ENCODE measurements at places on chromosomes 7 and 10.

GRCh38 chr10:78972947-78973900 is 95.5 kb upstream of the ZMIZ1 start:
- peak; percentile 87 for DNase-seq

GRCh38 chr7:152615031-152615741 is 60.8 kb downstream of the XRCC2 start:
- DNase-seq, result no peak

GRCh38 chr7:50155755-50156154 is 62.7 kb upstream of the ZPBP start:
- DNase-seq, result peak; percentile 74

DNA sequence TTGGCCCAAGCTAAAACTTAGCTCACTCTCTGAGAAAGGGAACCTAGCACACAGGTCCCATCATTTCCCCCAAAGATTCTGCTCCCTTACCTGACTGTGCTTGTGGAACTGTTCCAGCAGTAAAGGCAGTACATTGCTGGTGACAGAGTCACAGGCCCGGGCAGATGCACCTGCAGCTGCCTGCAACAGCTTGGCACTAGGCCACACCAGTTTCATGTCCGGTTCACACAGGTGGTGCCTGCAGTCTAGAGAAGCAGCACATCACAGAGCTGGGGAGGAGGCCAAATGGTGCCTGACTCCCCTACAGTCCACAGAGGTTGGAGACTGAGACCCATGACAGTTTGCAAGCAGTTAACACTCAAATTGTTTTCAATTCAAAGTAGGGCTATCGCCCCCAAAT is 22.2 kb downstream of the ZDHHC16 start:
- no peak for DNase-seq

- DNase-seq, result no peak
Measured at GRCh38 chr7:19988860-19989259, 215.4 kb upstream of the TMEM196 start.

- DNase-seq, result no peak
Measured at GRCh38 chr10:110568055-110568735, 700 bp downstream of the SMC3 start.

DNA sequence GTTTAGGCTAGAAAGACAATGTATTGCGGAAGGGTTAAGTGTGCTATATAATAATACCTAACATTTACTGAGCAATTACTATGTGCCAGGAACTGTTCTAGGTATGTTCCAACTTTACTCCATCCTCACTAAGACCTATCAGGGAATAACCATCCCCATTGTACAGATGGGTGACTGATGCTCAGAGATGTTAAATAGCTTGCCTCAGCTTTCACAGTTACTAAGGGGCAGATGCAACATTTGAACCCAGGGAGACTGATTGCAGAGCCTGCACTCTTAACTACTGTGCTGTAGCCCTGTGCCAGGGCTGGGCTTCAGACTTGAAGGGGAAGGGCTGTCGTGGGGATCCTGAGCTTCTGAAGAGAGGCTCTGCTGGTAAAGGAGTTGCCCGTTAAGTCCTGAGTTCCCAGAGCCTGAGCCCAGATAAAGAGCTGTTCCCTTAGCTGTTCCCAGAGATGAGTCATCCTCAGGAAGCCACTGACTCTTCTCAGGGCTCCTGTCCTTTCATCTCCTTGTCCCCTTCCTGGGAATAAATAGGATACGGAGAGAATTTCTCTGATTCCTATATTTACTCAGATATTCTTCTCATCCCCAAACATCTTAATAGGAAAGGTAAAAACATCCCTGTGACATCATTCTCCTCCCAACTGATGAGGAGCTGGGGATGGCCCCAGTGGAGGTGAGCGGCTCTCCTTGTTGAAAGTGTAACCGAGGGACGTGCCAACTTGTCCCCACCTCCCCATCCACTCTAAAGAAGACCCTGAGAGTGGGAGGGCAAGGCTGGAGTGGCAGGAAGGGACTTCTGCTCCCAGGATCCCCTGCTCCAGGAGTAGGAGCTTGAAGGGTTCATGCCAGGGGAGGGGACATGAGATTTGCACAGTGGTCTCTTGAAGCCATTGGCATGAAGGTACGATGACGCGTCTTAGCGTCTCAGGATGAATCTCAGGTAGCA is 28.0 kb upstream of the HABP2 start:
- DNase-seq, result no peak

DNA sequence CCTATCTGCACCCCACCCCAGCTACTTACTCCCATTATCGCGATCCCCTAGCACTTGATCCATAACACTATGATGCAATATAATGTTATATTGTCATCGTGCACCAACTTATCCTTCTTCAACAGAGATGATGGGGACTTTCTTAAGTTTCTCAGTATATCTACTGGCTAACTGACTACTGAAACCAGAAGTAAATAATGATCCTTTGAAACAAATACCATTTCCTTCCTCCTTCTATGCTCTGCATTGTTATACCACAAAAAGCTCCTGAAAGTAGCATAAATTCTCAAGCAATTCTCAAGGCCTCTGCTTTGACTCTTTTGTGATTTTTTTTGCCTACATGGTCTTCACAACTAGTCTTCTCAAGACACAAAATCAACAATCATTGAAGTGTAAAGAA is 68.9 kb downstream of the HTR7 start:
- DNase-seq, result no peak

GRCh38 chr7:84372155-84372621 is 177.6 kb upstream of the SEMA3A start:
- DNase-seq, result no peak

- no peak for DNase-seq
Measured at GRCh38 chr10:100223879-100224278, 5.5 kb downstream of the CHUK start.

DNA sequence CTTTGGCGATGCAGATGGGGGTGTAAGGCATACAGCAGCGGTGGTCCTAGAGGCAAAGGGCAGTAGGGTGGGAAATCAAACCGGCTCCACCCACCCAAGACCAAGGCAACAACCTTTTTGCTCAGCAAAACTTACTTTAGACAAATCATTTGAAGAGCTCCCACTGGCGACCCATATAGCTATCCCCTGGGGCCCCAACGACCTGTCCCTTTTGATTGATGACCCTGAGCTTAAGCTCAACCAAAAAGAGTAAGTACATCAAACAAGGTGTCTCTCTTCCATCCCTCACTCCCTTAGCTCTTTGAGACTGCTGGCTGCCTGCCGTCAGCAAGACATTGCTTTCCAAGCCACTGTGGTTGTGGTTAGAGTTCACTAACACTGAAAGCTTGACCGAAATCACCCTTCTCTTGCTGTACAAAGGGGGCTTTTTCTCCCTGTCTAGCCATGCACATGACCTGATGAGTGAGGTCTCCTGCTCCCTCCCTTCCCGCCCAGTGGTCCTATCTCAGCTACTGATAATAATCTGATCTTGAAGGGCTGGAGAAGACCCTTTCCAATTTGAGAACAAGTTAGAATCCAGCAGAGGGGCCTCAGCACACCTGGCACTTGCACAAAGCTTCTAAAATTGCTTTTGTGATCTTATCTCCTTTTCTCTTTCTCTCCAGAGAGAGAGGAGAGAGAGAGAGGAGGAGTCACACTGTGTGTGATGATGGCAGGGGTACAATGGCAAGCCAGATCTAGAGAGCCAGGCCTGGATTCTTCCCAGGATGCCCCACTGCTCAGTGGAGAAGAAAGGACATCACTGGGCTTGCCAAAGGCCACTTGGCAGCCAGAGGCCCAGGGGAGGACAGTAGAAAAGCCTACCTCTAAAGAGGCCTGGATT is 42.2 kb downstream of the XPNPEP1 start:
- DNase-seq, result peak; percentile 35

GRCh38 chr10:122147663-122148062 is 123.4 kb upstream of the BTBD16 start:
- no peak for DNase-seq

- no peak for DNase-seq
Measured at GRCh38 chr7:16933296-16934279, 51.8 kb upstream of the AGR3 start.

DNA sequence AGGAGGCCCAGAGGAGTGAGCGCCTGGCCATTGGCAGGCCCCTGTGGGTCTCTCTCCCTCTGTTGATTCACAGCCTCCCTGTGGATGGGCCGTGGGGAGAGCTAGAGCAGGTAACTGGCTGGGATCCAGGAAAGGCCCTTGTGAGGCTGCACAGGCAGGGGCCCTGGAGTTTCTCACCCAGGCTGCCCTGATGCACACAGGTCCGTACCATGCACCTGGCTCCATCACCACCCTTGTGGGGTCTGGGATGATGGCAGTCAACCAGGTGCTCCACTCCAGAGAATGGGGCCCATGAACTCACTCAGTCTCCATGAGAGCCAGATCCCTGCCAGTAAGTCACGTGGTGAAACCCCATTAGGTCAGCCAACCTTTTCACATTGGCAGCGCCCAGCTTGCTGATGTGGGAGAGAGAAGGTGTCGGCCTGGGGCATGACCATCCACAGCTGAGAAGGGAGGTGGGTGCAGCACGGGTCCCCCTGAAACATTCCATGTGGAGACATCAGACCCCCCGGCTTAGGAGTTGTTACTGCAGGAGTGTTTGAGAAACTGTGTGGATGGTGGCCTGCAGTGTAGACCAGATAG is 320.8 kb downstream of the ADARB2 start:
- peak; percentile 41 for DNase-seq

GRCh38 chr10:75392271-75392670 is 9.3 kb downstream of the ZNF503 start:
- DNase-seq, result no peak

GRCh38 chr10:131804551-131805295 is 96.1 kb upstream of the PPP2R2D start:
- no peak for DNase-seq

GRCh38 chr10:46560381-46560780 is 3.9 kb upstream of the GPRIN2 start:
- peak; percentile 51 for DNase-seq

All from activated CD8-positive, alpha-beta memory T cell treated with anti-CD3 and anti-CD28 coated beads for 24 hours (primary cell).